ENCODE measurements at places on chromosomes 2 and 18. TPM values are rescaled to one million over a fixed set of nuclear protein-coding genes. Genes with fewer than 3 reads are reported as not detected.

The EN1 gene
- not detected for total RNA-seq

GRCh38 chr2:216888887-216889622 lies 29.2 kb upstream of the TNP1 start:
- no peak for DNase-seq

The KLHL41 gene
- total RNA-seq, result not detected

DNA sequence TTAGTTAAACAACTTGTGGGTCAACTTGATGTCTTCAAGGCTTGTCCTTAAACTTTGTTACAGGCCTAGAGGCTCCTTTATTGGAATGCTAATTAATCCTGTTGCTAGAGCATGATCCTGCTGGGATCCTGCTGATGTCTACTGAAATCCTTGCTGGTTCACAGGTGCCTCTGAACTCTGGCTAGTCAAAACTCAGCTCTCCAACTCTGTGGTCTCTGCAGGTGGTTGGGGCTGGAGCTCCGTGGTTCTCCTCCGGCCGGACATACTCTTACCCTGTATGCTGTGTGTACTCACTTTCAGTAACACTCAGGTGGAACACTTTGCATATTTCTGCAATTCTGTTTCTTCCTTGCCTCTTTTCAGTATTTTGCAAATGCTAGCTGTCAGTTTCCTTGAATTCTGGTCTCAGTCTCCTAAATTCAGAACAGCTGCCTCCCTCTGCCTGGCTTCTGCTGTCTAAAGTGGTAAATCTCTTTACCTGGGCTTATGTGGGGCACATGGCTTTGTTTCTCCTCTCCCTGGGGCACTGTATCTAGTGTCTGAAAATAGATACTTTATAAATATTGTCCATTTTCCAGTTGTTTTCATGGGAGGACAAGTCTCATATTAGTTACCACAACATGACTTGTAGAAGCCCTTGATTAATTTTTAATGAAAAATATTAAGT lies 113.0 kb downstream of the ATP9B start:
- DNase-seq, result no peak

The TMEM17 gene
- 0.56 TPM for total RNA-seq

DNA sequence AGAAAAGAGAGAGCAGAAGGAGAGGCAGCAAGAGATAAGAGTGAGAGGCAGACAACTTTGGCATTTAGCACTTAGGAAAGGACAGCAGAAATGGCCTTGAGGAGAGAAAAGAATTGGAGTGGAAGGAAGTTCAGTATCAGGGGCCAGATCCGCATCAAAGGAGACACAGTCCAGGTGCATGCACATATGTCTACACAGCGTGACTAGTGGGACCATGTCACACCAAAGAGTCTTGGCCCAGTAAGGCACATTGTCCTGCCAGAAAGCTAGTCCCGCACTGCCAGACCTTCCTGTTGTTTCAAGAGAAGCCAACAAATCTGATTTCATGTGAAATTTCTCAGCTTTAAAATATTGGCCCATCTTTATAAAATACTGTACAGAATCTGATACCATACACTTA lies 8.5 kb upstream of the STK39 start:
- no peak for DNase-seq

- no peak for DNase-seq
Observed at GRCh38 chr2:17740203-17740602, 13.4 kb downstream of the SMC6 start.

The OTOS gene
- not detected for total RNA-seq
